Activated CD4-positive, CD25-positive, alpha-beta regulatory T cell treated with anti-CD3 and anti-CD28 coated beads, Interleukin-2, amount 50 U/mL, for 16 hours (primary cell): ENCODE measurements at places on chromosomes 3 and 15.

GRCh38 chr3:122515020-122515468 is 305 bp upstream of the KPNA1 start:
- DNase-seq, result no peak

DNA sequence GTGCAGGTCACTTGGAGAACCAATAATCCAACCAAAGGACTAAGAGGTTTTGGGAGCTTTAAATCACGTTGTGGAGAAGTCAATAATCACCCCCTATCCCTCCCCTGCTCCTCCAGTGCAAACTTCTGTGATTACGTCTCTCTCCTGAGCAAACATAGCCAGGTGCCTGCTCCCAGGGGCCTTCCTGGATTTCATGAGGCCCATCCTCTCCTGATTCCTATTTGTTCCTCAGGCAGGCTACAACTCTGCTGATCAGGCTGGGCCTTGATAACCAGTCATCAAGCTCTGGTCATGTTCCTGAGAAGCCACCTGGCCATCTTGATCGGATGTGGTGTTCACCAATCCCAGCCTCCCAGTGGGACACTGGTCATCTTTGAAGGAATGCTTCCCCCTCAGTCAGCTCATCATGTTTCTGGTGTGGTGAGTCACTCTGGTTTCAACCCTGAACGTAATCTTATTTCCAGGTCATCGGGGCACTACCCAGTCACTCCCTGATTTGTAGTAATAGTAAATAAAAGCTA is 2.9 kb upstream of the ZNF710 start:
- DNase-seq, result no peak

DNA sequence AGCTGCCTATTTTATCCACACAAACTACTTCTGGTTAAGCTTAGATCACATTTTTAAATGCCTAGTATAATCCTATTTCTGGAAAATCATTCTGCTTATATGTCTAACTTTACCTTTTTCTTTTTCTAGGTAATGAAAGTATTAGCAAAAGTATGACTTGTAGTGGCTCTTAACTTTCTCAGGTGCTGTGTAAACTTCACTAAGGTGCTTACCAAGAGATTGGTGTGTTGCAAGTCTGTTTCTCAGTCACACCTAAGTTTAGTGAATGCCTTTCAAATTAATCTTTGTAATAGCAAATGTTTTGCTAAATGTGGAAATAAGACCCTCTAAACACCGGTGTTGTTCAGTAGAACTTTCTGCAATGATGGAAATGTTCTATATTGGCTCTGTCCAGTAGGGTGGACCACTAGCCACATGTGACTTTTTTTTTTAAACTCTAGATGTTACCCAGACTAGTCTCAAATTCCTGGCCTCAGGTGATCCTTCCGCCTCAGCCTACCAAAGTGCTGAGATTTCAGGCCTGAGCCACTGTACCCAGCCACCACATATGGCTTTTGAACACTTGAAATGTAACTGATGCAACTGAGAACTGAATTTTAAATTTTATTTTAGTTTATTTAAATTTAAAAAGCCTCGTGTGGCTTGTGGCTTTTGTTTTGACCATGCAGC is 22.0 kb downstream of the ARL13B start:
- no peak for DNase-seq

- DNase-seq, result no peak
Measured at GRCh38 chr3:175386630-175387029, 527.5 kb downstream of the NAALADL2 start.

GRCh38 chr3:129035360-129036221 is 25.0 kb upstream of the GP9 start:
- no peak for DNase-seq

DNA sequence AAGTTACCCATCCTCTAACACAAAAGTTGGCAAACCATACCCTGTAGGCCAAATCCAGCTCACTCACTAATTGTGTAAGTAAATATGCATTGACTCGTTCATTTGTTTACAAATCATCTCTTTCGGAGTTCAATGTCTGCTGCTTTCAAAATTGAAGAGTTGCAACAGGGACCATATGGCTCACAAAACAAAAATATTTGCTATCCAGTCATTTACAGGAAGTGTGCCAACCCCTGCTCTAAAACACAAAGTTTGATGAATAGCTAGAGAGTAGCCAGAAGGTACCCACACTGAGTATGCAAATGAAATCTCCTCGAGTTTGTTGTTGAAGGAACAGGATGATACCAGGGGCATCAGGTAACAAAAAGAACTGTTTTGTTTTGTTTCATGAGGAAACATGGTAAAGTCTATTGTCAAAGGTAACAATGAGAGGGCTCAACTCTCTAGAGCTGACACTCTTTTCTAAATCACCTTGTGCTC is 236.2 kb upstream of the THBS1 start:
- DNase-seq, result no peak

- no peak for DNase-seq
Measured at GRCh38 chr3:47392933-47393332, 12.1 kb downstream of the PTPN23 start.

- no peak for DNase-seq
Measured at GRCh38 chr15:72472992-72473610, 1.0 kb upstream of the ARIH1 start.

DNA sequence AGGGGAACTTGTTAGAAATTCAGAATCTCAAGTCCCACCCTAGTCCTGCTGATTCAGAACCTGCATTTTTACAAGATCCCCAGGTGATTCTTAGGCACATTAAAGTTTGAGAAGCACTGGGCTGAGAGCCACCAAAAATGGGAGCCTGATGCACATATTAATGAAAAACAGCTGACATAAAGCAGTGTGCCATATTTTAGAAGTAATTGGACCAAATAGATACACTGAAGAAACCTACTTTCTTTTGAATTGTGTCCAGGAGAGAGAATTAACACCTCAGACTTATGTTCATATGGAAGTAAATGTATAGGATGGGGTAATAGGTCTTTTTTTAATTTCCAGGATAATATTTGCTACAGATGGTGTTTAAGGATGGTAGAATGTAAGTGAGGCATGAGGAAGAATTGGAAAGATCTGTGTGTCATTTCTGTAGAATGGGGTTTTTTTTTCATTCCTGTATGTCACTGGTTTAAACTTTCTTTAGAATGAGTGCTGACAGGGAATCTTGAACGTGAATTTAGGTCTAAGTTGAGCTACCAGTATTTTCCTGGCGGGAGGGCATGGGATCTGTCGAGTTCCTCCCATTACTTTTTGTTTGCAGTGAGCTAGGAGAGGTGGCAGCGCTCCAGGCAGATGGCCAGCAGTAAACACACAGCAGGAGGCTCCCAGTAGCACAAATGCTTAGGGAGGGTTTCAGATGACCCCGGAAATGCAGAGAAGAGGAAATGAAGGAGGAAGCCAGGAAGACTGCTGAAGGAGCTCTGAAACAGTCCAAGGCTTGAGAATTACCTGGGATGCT is 185.6 kb downstream of the PLCL2 start:
- DNase-seq, result no peak

DNA sequence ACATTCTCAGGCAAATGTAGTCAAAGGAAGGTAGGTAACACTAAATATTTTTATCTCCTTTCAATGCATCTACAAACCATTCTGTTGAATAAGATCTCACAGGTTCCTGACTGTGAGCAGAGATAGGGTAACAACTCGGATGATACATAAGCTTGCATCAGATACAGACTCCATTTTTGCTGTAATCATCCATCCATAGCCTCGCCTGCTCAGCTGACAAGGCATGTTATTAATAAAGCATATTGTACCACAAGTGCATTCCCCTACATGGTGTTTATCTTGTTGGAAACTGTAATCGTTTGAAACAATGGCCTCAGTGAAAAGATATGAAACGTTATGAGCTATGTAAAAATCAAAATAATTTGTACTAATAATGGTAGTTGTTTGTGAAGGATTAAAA is 35.4 kb upstream of the TCF12 start:
- DNase-seq, result no peak

- no peak for DNase-seq
Measured at GRCh38 chr3:32229565-32229964, 8.9 kb upstream of the CMTM8 start.

DNA sequence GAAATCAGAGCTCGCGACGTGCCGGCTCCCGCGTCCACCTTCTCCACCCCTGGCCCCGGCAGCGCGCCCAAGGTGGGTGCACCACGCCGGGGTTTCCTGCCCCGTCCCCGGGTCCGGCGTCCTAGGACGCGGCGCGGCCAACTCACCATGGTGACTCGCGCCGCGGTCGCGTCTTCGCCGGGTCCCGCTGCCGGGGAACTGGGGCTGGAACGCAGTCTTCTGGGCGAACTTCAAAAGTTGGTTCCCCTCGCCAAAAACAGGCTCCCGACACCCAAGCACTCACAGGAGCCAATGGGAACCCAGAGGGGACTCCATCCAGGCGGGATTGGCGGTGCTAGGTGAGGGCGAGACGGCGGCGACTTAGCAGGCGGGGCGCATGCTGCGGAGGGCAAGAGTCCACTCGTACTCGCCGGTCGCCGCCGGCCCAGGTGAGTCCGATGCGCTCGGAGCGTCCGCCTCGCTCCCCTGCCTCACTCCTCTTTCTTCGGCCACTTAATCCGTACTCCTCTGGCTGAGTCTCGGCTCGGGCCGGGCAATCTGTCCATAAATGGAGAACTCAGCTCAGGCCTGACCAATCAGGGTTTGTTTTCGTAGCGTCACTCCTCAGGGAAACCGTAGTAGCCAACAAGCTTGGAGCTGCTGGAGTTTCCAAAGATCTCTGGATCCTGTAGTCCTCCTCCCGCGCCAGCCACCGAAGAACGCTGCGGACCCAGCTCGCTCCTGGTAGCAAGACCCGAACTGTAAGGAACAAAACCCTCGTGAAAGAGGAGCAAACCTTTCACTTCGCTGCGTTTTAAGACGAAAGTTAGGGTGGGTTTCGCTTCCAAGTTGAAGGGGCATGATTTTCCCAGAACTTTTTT is at the start of gene MYO1E:
TSS of gene MYO1E (minus strand) at position 520 of the 860 bp plus-strand sequence. CDS start at position 149, 371 bp downstream.
- DNase-seq, result no peak
